Osteoblast (primary cell): ENCODE measurements at places on chromosomes 7 and 10. TPM values are rescaled to one million over a fixed set of nuclear protein-coding genes. Genes with fewer than 3 reads are reported as not detected.

DNA sequence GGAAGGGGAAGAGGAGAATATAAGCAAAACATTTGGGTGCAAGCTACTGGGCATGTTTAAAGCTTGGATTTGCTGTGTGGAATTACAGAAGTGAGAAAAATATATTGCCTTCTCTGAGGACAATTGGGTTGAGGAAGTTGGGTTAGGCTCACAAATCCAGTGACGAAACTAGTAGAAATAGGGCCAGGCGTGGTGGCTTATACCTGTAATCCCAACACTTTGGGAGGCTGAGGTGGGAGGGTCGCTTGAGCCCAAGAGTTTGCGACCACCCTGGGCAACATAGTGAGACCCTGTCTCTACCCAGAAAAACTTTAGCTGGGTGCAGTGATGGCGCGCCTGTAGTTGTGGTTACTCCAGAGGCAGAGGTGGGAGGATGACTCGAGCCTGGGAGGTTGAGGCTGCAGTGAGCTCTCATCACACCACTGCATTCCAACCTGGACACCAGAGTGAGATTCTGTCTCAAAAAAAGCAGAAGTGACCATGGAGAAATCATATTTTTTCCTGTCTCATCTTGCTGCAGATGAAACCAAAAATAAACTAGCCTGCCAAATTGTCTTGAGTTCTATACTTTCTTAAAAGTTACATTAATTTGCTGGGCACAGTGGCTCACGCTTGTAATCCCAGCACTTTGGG, 22.4 kb downstream of the NRBF2 start:
- no peak for DNase-seq

Gene CACNB2
- total RNA-seq: under 0.01 and 0.88 TPM in 2 replicates

DNA sequence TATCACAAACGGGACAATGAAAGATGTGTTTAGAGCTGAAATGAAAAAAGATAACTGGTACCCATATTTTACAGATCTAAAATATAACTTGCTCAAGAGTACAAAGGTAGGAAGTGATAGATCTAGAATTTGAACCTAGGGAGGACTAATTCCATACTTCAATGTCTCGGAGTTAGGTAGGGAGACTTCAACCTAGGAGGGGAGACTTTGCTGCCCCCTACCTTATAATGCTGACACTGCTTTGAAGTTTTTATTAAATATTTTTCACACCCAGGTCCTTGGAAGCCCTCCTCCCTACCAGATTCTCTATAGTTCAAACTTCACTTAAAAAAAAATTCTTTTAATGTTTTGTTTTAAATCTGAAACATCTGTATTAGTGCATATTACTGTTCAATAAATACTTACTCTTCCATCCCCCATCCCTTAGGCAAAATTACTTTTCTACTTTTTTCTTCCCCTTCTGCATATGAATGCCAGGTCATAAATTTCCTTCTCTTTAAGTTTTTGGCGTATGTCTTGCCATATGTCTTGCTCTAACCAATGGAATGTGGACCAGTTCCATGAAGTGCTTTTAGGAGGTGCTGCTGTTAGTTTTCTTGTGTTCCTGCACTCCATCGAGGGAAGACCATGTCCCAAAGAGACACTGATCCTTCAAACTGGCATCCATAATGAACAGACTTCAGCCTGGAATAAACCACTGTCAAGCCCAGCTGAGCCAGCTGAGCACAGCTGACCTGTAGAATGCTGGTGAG, 57.8 kb downstream of the MICU1 start:
- peak; percentile 9 for DNase-seq

Gene SLC16A12
- total RNA-seq: under 0.01 TPM in 2 replicates

DNA sequence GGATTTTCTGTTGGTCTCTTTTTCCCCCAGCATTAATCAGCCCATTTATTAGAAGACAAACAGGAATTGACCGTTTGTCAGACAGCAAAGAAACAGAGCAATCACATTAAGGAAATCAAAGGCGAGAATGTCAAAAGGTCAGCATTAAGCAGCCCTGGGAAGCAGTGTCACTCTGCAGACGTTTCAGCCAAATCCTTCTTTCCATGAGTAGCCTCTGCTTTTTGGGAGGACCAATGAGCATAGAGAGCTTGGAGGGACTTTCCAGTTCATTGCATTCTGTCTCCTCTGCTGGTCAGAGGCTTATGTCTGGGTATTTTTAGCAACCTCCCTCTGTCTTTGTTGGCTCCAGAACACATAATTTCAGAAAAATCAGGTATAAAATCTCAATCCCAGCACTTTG, 481.4 kb downstream of the GALNT17 start:
- no peak for DNase-seq

Gene HPSE2
- not detected in 2 replicates for total RNA-seq

GRCh38 chr7:148261996-148262688, 328.4 kb upstream of the C7orf33 start:
- no peak for DNase-seq

Gene C7orf57
- under 0.01 TPM in 2 replicates for total RNA-seq

GRCh38 chr10:84398696-84399095, 70.3 kb downstream of the CCSER2 start:
- DNase-seq: no peak

DNA sequence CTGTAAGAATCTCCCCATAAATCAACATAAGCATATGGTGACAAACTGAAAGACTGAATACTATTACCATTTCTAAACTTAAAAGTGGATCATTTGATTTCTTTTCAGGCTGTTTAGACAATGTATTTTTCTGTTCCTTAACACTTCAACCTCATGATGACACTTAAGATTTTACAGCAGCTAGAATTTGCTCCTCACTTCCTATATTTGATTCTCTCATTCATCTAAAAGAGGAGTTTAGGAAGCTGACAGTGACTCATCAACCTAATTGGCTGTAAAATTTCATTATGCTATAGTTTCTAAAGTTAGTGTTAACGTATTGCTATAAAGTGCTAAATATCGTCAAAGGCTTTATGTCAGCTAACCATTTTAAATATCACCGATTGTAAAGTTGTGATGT, 478.7 kb downstream of the GRM8 start:
- DNase-seq: no peak

DNA sequence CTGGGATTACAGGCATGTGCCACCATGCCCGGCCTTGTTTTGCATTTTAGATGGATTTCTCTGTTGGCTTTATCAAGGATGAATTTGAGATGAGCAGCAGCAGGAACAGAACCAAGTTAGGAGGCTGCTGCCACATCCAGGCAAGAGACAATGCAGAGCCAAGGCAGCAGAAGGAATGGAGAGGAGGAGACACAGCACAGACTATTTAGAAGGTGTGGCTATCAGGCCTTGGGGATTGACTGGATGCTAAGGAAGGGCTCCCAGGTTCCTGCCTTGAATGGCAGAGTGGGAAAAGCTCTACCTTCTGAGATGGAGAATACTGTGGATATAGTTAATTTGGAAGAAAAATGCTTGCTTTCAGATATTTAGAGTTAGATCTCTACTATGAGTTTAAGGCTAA, 484.7 kb upstream of the C7orf33 start:
- peak; percentile 37 for DNase-seq

DNA sequence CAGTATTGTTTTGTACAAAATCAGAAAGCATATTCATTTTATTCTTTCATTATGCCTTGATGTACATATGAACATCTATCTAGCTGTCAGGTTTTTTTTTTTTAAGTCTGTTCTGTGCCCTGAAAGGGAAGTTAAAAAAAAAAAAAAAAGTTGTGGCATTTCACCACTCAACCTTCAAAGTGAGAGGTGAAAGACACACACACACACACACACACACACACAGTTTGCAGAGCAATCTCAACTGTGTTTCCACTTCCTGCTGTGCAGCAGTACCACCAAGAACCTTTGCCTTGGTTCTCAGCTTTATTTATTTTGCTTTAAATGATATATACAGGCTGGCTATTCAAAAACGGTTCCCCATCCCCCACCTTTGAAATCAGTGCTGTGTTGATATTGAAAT, 955.6 kb downstream of the GATA3 start:
- DNase-seq: no peak

DNA sequence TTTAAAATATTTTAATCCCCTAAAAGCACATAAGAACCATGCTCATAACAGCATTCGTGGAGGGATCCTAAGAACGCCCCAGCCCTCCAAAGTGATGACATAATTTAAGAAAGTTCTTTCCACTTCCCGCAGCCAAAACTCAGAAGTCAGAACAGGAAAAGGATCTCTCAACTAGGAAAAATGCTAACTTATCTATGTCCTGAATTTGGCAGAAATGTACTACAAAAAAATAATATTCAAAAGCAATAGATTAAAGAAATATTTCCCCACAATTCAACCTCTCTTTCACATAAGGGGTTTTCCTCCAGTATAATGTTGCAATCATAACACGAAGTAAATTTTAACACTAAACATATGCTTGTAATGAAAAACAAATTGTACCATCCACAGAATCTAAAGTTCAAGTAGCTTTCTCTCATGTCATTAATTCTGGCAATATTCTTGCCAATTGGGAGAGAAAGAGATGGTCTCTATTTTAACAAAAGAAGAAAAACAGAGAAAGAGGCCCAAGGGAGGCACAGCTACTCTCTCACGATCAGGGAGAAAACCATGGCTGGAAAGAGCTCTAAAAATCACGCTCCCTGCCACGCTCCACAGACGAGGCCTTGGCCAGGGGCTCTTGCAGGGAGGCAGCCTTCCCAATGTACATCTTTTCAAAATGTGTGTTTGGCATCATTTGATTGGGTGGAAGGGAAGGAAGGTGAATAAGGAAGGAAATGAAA, 22.9 kb downstream of the ASB13 start:
- DNase-seq: peak; percentile 88

DNA sequence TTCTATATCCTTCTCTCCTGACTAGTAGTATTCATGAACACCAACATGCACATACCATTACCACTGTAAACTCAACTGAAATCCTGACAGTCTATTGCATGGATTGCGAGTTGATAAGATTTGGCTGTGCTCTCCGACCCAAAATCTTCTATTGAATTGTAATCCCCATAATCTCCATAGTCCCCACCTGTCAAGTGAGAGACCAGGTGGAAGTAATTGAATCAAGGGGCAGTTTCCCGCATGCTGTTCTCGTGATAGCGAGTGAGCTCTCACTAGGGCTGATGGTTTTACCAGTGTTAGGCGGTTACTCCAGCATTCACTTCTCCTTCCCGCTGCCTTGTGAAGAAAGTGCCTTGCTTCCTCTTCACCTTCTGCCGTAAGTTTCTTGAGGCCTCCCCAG, 261.8 kb downstream of the PHF14 start:
- DNase-seq: no peak

DNA sequence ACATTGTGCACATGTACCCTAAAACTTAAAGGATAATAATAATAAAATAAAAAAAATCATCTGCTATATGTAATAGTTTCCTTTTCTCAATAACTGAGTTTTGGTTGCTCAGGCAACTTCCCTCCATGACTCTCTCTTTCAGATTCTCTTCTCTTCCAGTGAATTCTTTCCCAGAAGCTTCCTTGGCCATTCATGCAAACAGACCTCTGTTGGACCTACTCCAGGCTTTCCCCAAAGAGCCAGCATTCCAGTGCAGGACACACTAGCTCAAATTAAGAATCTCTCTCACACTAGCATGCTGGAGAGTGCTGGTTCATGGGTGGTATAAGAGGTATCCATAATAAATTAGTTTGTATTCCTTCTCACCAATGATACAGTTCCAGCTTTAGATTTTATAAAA, 31.0 kb upstream of the ZEB1 start:
- DNase-seq: no peak

Gene MRC1
- total RNA-seq: under 0.01 and 0.36 TPM in 2 replicates

Gene VPS26A
- total RNA-seq: 41.3 and 56.3 TPM in 2 replicates

DNA sequence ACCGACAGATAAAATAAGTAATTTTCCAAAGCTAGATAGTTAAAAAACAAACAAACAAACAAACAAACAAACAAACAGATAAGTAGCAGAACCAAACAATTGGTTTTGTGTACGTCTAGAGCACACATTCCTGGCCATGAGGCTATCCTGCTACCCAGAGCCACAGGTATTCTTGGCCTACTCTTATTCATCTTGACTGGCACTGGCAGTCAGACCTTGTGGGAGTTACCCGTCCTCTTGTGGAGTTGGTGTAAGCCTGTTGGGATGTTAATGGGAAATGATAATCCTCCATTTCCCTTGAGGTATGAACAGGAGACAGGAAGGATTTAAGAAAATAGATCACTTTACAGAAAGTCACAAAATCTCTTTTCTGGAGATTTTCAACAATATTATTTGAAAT, 142.4 kb upstream of the MEOX2 start:
- no peak for DNase-seq

- no peak for DNase-seq
Measured at GRCh38 chr10:8404721-8405120, 350.2 kb downstream of the GATA3 start.

- no peak for DNase-seq
Measured at GRCh38 chr10:51204701-51205100, 130.4 kb downstream of the PRKG1 start.

- DNase-seq: no peak
Measured at GRCh38 chr7:89401690-89402089, 606.2 kb upstream of the TEX47 start.

GRCh38 chr7:158707610-158708009, 3.0 kb upstream of the NCAPG2 start:
- DNase-seq: no peak

Gene LGI1
- 0.29 TPM in 1 of 2 replicates, not detected in the other for total RNA-seq

Gene MMP21
- not detected in 2 replicates for total RNA-seq

- no peak for DNase-seq
Measured at GRCh38 chr7:30880125-30880720, 31.4 kb upstream of the AQP1 start.

Gene PRPF18
- 30.1 and 39.8 TPM in 2 replicates for total RNA-seq

Gene HOXA9
- 15.3 and 19.5 TPM in 2 replicates for total RNA-seq

- DNase-seq: no peak
Measured at GRCh38 chr10:26770069-26770468, 72.6 kb downstream of the PDSS1 start.

Gene SPDYE6
- total RNA-seq: not detected in 2 replicates

DNA sequence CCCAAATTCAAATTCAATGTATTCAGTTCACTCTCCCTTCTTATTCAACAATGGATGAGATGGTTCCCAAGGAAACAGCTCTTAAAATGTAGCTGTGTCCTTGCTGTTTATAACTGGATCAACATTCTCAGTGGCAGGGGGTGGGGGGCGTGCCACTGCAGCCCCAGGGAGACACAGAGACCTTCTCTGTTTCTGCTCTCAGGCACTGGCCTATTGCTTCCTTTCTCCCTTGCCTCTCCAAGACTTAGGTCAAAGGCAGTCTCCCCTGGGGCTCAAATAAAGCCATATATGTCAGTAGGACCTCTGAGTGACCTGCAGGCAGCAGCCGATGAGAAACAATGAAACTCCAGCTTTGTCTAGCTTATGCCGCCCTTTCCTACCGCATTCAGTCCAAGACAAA, 20.7 kb downstream of the VSTM4 start:
- no peak for DNase-seq

Gene ENKUR
- 0.59 TPM in 1 of 2 replicates, not detected in the other for total RNA-seq

Gene OR2A5
- not detected in 2 replicates for total RNA-seq

GRCh38 chr7:84251277-84251781, 56.7 kb upstream of the SEMA3A start:
- no peak for DNase-seq

GRCh38 chr7:148852272-148852671, 31.8 kb downstream of the EZH2 start:
- DNase-seq: no peak
